ENCODE measurements at places on chromosomes 4 and X.

- DNase-seq: no peak
Measured at GRCh38 chr4:168279556-168279955, 39.0 kb downstream of the DDX60 start.

DNA sequence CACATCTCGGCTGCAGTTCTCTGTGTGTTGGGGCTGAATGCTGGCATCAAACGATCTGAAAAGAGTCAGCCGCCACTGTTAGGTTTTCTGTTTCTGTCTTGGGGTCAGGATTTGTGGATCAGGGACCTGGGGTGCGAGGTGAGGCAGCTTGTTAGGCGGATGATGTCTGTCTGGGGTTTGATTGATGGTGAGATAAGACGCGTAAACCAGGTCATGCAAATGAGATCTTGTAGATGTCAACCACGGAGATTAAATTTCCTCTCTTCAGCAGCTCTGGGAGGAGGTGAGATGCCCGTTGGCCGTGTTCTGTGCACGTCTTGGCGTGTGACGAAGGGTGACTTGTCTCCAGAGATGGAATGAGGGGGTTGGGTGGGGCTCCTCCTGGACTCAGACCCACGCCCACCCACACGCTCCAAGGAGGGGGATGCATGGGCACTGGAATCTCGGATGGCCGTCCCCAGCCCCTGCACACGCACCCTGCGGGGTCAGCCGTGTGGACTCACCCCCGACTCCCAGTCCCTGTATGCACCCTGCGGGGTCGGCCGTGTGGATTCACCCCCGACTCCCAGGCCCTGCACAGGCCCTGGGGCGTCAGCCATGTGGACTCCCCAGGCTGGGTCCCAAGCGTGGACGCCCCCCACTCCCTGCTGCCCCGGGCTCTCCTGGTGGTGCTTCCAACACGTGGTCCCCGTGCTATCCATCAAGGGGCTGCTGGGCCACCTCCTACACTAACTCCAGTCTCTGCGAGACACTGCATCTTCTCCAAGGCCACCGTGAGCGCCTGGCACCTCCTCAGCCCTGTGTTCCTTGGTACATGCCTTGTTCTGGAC, 16.0 kb upstream of the UVSSA start:
- DNase-seq: peak; percentile 61

DNA sequence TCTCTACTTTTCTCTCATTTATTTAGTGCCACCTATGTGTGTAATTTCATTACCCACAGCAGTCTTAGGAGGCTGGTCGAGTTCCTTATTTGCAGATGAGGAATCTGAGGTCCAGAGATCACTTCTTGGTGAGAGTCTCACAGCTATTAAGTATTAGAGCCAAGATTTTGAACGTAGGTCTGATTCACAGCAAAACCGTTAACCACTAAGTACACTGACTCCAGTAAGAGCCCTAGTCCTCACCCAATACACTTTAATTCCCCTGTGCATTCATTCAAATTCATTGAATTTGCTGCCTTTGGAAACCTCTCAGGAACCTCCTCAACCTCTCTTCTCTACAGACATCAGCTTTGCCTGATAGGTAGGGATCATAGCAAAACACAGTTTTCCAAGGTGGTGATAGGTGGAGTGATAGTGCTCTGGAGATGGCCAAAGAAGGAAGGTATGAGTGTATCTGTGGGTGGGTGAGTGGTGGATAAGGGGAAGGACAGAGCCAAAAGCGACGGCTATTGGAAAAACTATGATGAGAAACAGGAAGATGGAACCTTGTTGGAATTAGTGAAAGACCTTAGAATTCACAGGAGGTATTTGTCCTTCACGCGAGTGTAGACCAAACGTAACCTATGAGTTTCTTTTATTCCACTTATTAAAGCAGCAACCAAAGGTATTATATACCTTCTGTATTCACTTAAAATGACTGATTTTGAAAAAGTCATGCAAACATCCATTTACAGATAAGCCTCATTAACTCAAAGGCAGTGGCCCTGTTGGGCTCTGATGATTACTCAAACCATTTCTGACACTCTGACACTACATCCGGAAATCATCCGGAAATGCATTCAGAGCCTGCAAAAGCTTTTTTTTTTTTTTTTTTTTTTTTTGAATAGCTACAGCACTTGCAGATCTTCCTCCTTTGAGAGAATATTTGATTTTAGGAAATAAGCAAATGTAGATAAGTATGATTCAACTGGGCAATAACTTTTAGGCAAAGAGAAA, 6.3 kb downstream of the FMR1 start:
- DNase-seq: peak; percentile 66

- DNase-seq: no peak
Measured at GRCh38 chr4:146814750-146815149, 130.9 kb downstream of the TTC29 start.

DNA sequence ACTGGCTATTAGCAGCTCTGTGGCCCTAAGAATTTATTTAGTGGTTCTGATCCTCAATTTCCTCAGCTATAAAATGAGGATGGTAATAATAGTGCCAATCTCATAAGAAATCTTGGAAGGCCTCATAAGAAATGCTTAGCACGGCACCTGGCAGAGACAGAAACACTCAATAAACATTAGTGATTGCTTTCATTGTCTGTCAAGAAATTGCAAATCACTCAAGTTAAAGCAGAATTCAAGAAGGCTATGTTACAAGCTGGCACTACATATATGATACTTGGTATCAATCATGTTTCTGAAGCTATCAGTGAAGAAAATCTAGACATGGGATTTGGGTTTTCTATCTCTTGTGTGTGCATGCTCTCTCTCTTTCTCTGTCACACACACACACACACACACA, 267.7 kb upstream of the KCNIP4 start:
- DNase-seq: no peak

- DNase-seq: no peak
Measured at GRCh38 chrX:134161162-134161561, 75.8 kb upstream of the CCDC160 start.

- no peak for DNase-seq
Measured at GRCh38 chrX:111360839-111361238, 51.2 kb downstream of the DCX start.

GRCh38 chrX:47629419-47630200, at the start of gene CFP:
Gene CFP, minus strand, starts transcription at chrX:47629930. Its CDS starts 86 bp downstream, at chrX:47629844.
- DNase-seq: no peak

DNA sequence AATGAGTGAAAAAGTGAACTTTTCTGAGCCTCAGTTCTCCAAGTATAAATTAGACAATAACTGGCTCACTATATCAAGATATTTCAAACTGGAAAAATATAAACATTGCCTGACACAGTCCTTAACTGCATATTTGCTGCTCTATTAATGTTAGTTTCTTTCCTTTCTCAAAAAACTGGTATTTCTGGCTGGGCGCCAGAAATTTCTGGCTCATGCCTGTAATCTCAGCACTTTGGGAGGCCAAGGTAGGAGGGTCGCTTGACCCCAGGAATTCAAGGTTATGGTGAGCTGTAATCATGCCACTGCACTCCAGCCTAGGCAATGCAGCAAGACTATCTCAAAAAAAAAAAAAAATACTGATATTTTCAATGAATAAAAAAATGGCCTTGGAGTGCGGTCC, 227.0 kb downstream of the MAGEB17 start:
- no peak for DNase-seq

- no peak for DNase-seq
Measured at GRCh38 chrX:109728173-109728535, 4.9 kb downstream of the ACSL4 start.

GRCh38 chrX:21723084-21723483, 34.8 kb downstream of the SMPX start:
- DNase-seq: no peak

DNA sequence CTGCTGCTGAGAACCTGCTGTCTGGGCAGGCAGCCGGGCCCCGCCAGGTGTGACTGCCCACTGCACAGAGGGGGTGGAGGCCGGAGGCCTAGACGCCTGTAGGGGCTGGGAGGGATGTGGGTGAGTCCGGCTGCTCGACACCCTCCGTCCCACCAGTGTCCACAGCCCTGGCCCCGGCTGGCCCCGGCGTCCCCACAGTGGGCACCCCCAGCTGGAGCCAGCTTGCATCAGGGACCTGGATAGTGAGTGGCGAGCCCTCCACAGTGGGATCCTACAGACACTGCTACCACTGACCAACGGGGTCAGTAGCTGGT, 34.7 kb upstream of the SPON2 start:
- DNase-seq: no peak

GRCh38 chr4:145279122-145279960, 99.0 kb upstream of the OTUD4 start:
- DNase-seq: no peak

GRCh38 chrX:13885591-13885990, 68.7 kb upstream of the GPM6B start:
- DNase-seq: no peak

GRCh38 chr4:80388284-80388607, 52.7 kb downstream of the CFAP299 start:
- no peak for DNase-seq

DNA sequence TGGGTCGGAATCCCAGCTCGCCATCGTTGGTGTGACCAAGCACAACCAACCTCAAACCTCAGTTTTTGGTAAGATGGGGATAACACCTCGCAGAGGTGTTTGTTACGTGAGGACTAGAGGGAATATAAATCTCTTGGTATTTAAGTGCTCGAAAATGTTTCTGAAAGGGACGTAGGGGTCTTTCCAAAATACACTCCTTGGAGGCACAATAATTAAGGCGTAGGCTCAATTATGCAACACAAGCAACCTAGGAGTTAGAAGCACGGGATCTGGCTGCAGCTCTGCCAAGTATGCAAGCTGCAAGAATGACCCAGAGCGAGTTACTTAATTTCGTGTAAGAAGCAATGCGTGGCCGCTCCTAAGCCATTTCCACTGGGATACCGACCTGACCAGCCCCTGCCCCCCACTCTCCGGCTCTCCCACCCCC, 552 bp downstream of the ADH5 start:
- peak; percentile 27 for DNase-seq

DNA sequence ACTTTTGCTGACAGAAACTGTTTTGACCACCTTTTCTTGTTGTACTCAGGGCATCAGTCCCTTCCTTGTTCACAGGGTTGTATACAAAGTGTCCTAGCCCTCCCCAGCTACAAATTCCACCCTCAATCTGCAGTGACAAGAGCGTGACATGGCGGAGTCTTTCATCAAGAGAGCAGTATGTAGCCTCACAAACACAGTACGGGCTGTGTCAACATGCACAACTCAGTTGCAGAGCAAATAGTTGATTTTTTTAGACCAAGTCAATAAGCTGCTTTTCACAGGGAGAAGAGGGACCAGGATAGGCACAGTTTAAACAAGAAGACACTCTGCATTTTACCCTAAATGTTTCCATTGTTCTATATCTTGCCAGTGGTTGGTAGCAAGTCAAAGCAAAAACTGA, 8.6 kb upstream of the HS6ST2 start:
- DNase-seq: no peak

DNA sequence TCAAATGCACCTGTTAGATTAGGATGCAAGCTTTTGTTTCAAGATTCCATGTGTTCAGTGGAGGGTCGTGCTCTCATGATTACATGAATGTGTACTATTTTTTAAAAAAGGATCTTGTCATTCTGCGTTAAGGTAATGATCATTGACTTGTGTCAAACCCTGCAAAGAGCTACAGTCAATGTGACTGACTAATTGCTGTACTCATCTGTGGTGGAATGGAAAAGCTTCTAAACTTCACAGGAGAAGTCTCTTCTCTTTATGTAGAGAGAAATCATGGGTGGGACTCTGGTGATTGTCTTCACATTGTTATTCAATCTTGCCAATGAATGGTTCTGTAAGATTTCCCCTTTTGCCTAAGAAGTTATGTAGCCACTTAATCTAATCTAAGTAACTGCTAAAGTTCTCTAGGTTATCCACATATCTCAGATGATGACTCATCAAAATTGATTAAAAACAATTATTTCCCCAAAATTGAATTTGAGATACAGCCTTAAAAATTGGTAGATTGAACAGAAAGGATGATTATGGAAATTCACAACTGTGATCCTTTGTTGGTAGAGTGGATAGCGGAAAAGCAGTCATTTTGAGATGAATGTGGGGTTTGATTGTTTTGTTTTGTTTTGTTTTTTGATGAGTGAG, 6.7 kb downstream of the MAGEE1 start:
- DNase-seq: no peak

GRCh38 chr4:106898621-106899230, 137.4 kb downstream of the DKK2 start:
- DNase-seq: peak; percentile 43

- peak; percentile 61 for DNase-seq
Measured at GRCh38 chr4:114807759-114808404, 209.3 kb downstream of the UGT8 start.

DNA sequence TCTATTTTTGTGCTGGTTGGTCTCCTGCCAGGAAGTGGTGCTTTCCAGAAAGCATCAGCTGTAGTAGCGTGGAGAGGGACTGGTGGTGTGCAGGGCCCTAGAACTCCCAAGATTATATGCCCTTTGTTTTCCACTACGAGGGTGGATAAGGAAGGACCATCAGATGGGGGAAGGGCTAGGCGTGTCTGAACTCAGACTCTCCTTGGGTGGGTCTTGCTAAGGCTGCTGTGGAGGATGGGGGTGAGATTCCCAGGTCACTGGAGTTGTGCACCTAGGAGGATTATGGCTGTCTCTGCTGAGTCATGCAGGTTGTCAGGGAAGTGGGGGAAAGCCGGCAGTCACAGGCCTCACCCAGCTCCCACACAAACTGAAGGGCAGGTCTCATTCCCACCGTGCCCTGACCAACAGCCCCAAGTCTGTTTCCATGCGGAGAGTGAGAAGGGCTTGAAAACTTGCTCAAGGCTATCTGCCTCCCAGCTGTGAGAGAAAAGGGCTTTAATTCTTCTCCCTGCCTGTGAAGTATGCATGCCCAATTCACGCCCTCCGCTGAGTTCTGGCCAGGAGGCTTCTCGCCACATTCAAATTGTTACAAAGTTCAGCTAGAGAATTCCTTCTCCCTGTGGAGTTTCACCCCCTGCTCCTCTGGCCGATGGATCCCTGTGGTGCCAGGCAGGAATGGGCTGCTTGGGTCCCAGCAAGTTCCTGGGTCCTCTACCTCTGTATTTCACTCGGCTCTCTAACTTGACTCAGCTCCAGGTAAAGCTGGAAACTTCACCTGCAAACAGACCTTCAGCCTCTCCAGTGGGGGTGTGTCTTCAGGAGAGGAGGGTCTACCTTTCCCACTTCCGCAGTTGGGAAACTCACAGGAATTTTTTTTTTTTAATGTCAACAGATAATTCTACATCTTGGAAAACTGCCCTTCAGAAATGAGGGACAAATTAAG, 7.7 kb upstream of the CSTF2 start:
- no peak for DNase-seq

DNA sequence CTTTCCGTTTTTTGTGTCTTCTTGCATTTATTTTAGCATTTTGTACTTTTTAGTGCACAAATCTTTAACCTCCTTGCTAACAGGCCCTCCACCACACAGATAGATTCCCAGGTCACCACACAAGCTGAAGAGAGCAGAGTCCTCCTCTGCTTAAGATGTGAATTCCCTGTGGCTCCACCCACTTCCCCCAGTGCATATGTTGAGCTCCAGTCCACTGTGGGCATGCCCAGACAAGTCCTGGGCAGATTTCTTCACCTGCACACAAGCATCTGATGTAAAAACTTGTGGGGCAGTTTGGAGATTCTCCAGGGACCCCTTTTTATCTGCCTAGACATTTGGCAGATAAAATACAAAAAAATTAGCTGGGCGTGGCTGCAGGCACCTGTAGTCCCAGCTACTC, 19.8 kb upstream of the PASD1 start:
- DNase-seq: no peak

All from activated CD4-positive, alpha-beta T cell treated with anti-CD3 and anti-CD28 coated beads, Interleukin-2, Interleukin-4, amounts not matched to agents 100 ng/mL and 50 ng/mL, durations not matched to agents 16 hours and 8 hours (primary cell).